ENCODE measurements at places on chromosomes 7 and 10.

DNA sequence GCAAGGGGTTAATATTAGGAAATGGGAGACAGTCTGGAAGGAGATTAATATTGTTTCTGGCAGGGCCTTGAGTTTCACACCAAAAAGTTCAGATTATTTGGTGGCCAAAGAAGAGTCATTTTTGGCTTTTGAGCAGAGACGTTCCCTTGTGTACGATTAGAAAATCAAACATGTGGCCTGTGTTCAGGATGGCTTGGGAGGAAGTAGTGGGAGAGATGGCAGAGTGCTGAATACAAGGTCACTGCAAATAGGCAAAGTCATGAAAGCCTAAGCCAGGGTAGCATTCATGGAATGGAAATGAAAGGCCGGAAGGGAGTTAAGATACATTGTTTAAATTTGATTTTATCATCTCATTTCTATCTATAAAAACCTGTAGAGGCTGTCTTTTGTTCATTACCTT, 9.5 kb upstream of the GGCT start:
- DNase-seq = no peak

- DNase-seq = no peak
Measured at GRCh38 chr7:128164061-128164954, 76.8 kb upstream of the LEP start.

DNA sequence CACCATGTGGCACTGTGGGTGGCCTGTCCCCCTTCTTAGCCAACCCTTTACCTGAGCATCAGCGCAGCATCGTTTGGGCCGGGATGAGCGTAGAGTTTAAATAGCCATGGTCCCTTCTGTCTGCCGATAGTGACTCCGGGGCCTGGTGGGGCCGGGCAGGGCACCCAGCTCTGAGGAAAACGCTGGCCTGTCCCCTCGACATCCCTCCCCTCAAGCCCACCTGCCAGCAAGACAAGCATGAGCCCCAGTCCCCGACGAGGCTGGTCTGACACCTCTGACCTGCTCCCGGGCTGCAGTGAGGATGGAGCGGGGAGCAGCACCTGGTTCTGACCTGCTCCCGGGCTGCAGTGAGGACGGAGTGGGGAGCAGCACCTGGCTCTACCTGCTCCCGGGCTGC, 31.1 kb upstream of the CNPY1 start:
- no peak for DNase-seq

DNA sequence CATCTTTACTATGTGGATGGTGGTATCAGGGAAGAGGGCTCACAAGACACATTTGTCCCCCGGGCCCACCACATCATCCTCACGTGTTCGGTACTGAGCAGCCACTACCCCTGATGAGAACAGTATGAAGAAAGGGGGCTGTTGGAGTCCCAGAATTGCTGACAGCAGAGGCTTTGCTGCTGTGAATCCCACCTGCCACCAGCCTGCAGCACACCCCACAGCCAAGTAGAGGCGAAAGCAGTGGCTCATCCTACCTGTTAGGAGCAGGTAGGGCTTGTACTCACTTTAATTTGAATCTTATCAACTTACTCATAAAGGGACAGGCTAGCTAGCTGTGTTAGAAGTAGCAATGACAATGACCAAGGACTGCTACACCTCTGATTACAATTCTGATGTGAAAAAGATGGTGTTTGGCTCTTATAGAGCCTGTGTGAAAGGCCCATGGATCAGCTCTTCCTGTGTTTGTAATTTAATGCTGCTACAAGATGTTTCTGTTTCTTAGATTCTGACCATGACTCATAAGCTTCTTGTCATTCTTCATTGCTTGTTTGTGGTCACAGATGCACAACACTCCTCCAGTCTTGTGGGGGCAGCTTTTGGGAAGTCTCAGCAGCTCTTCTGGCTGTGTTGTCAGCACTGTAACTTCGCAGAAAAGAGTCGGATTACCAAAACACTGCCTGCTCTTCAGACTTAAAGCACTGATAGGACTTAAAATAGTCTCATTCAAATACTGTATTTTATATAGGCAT, 9.1 kb upstream of the CSGALNACT2 start:
- peak; percentile 44 for DNase-seq

DNA sequence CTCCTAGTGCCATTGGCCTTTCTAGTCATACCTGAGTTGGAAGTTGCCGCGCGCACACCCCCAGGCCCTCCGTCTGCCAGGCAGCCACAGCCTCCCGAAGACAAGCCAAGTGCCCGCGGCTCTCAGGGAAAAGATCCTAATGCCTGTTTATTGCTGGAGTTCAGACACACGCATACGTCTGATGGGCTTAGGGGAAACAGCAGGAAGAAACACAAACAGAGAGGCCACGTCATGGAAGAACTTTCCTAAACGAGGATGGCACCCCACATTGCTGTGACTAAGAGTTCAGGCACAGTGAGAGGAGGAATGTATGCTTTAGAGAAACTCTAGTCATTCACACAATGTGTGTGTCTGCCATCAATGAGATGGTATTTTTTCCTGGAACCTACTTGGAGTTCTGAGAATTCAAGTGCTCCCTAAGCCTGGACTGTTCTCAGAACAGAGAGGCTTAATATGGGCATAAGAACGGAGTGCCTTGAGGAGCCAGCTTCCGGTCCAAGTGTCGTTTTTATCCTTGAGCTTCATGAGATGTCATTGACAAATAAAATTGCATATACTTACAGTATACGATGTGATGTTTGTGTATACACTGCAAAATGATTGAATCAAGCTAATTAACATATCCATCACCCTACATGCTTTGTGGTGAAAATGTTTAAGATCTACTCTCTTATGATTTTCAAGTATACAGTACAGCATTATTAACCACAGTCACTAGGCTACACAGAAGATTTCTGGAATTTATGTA, 11.6 kb upstream of the RBP3 start:
- no peak for DNase-seq

DNA sequence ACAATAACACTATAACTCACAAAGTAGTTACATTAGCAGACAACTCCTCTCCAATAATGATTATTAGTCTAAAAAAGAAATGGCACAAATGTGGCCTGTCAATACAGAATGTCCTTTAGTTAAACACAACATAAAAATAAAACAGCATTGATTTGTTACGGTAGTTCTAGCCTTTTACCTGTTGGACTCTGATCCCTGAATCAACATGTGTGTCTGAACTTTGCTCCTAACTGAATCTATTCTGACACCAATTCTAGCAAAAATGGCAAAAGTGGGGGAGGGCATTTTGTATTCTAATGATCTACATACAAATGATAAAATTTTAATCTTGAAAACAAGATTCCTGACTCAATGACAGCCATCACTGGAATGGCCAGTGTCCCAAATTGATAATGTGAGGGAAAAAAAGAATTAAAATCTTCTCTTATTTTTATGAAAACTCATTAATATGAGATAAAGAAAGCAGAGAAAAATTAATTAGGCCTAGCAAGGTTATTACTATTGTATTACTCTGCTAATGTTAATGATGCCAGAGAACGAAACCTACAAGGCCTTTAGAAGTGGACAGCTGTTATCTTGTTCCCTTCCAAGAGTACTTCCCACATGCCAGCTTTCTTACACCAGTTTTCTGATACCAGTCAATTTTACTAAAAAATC, 30.2 kb downstream of the FRA10AC1 start:
- no peak for DNase-seq

- DNase-seq = no peak
Measured at GRCh38 chr10:58028597-58029366, 238.9 kb downstream of the IPMK start.

GRCh38 chr7:80699721-80700256, 61.3 kb downstream of the CD36 start:
- DNase-seq = no peak

DNA sequence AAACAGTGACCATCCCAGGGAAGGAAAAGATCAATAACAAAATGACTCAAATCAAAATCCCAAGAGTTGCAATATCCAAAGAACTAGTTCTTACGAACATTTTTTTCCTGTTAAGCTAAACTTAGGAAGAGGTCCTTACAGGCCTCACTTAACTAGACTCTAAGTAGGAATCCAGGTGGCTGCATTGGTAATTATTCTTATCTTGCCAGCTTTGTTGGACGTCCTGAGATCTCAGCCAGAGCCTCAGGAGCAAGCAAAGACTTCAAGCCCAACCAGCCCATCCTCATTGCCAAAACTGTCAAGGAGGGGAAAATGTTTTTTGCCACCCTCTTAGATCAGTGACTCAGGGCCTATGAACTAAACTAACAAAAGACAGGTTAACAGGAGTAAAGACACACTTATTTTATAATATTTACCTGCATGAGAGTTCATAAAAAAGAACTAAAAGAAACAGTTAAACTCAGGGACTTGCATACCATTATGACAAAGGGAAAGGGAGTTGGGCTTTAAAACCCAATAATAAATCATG, 18.3 kb upstream of the PPP1R9A start:
- DNase-seq = no peak

GRCh38 chr10:100534726-100535125, 1.0 kb upstream of the HIF1AN start:
- no peak for DNase-seq

GRCh38 chr10:14773551-14774213, 1.0 kb downstream of the FAM107B start:
- no peak for DNase-seq

DNA sequence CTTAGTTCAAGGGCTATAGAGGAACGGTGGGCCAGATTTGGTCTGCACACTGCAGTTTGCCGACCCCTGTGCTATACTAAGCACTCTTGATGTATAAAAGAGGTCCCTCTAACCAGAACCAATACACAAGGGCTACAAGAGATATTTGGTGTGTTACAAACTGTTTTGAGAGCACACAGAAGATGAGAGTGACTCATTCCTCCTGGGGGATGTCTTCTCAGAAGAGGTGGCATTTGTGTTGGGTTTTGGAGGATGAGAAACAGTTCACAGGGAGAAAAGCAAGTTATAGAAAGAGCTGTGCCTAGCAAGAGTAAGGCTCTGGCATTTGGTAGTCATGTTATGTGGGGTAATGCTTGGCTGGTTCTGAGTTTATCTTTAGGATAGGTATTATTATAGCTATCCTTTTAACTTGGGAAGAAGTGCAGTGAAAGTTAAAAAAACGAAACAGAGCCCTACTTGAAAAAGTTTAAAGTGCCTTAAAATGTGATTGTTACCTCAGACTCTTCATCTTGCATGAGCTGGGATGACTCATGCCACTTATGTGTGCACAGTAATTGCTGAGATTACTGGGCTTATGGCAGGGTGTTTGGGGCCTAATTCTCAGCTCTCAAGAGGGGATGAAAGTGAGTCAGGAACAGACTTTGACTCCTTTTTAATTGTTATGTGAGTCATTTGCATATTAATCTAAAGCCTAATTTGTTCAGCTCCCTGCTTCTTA, 160.4 kb downstream of the KIF20B start:
- DNase-seq = no peak

- DNase-seq = no peak
Measured at GRCh38 chr7:155163696-155164095, 93.6 kb downstream of the HTR5A start.
